ENCODE measurements at places on chromosomes 7 and 10.

- DNase-seq = no peak
Observed at GRCh38 chr10:109902992-109903947, 20.0 kb downstream of the XPNPEP1 start.

GRCh38 chr7:43764807-43765491 lies 6.5 kb downstream of the BLVRA start:
- no peak for DNase-seq

DNA sequence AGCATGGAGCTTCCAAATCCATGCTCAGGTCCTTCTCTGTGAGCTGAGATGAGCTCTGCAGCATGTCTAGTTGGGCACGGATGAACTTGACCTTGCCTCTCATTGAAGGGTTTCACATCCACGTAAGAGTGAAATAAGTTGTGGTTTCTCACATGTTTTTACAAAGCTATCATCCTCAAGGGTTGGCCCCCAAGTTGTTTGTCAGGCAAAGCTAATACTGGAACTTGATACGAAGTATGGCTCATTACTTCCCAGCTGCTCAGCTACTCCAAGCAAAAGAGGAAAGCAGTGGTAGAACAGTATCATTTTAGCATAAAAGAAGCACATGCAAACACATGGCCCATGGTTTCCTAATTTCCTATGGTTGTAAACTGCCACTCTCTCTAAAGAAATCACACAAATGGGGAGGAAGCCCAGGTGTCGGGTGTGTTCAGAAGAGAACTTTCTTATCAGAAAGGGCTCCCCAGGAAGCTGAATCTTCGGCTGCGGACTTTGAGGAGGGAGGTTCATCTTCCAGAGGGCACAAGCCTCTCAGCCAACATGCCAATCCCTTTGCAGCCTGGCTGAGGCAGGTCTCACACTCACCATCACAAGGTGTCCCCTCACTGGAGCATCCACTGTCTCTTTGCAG lies 45.3 kb downstream of the PDLIM1 start:
- no peak for DNase-seq

- no peak for DNase-seq
Observed at GRCh38 chr10:63068246-63068645, 64.9 kb upstream of the NRBF2 start.

DNA sequence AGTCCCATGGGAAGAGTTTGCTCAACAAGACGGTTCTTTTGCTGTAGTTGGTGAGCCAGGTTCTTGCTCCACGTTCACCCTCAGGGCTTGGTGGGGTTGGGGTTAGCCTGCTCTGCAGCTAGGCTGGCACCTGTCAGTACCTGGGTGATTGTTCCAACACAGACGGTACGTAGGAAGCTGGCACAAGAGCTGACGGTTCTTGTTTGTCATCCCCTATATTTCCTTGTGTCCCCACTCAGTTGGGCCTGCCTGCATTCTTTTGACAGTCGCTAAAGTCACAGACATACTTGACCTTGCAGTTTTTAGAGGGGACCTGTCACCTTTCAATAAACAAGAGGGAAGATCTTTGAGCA lies 40.2 kb upstream of the SYPL1 start:
- no peak for DNase-seq

Data from GDM1 (cell line).